ENCODE measurements at places on chromosomes 13 and 19. TPM values are rescaled to one million over a fixed set of nuclear protein-coding genes. Genes with fewer than 3 reads are reported as not detected.
A peak's percentile ranks its signal among the peaks of the same experiment; 100 is the strongest.

The FLT3LG gene
- 2.1 TPM for total RNA-seq

DNA sequence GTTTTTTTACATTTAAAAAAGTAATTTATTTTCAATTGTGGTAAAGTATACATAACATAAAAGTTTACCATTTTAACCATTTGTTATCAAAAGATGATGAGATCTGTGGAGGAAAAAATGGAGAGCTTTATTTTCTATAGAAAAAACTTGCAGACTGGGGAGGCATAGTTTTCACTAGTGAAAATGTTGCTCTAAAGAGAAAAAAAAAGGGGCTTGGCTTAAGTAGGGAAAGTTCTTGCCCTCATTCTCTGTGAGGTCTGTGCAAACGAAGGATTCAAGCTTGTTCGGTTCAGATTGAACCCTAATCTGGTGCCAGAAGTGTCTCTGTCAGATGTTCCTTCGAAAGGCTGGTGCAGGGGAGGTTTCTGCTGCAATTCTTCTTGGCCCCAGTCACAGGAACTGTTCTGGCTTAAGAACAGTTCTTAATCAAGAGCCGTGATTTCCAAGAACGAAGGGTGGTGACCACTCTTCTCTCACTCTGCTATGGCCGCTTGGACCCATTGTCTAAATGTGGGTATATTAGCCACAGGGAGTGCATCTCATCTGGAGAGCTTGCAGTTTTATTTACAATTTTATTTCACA lies 42.1 kb downstream of the PCCA start:
- no peaks in the 10 kb centered on the region for H3K36me3 ChIP-seq
- H3K27me3 ChIP-seq, result no peaks in the 10 kb centered on the region
- DNase-seq, result no peak
- peaks cover 16% of the 10 kb centered on the region for H3K4me1 ChIP-seq
- no peak overlapping the region for H3K4me3 ChIP-seq

The ZFR2 gene
- not detected for total RNA-seq

- DNase-seq, result no peak
- H3K4me1 ChIP-seq, result no peaks in the 10 kb centered on the region
- no peak overlapping the region for H3K27ac ChIP-seq
- peaks cover 2% of the 10 kb centered on the region for H3K36me3 ChIP-seq
- H3K4me3 ChIP-seq, result no peak overlapping the region
Observed at GRCh38 chr19:8486661-8487136, 15.7 kb downstream of the PRAM1 start.

GRCh38 chr19:38869836-38870607 lies 8.1 kb downstream of the RINL start:
- no peaks in the 10 kb centered on the region for H3K4me1 ChIP-seq
- no peaks in the 10 kb centered on the region for H3K36me3 ChIP-seq
- DNase-seq, result no peak
- no peak overlapping the region for H3K4me3 ChIP-seq

The STARD13 gene
- 12.9 TPM for total RNA-seq

The PRTN3 gene
- total RNA-seq, result not detected

GRCh38 chr13:40706439-40706838 lies 40.0 kb upstream of the FOXO1 start:
- H3K36me3 ChIP-seq, result no peaks in the 10 kb centered on the region
- no peak for DNase-seq

DNA sequence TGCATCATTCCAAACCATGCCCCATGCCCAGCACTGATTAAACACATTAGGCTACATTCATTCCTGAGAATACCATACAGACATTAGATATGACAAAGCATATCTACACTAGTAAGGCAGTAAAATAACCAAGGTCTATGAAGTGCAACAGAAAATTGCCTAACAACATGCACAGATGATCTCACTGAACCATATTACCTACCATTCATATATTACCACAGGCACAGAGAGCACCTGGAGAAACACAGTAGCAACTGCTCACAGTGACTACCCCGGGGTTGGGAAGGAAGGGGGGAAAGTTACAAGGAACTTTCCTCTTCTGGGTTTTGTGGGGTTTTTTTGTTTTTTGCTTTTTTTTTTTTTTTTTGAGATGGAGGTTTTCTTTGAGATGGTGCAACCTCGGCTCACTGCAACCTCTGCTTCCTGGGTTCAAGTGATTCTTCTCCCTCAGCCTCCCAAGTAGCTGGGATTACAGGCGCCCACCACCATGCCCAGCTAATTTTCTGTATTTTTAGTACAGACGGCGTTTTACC lies 669.6 kb downstream of the UQCRFS1 start:
- no peaks in the 10 kb centered on the region for H3K4me1 ChIP-seq
- DNase-seq, result no peak
- H3K27ac ChIP-seq, result no peak overlapping the region
- H3K27me3 ChIP-seq, result no peaks in the 10 kb centered on the region
- no peaks in the 10 kb centered on the region for H3K36me3 ChIP-seq

- DNase-seq, result peak; percentile 98
- peak overlapping the region; percentile 65 for H3K27ac ChIP-seq
- H3K27me3 ChIP-seq, result no peaks in the 10 kb centered on the region
Observed at GRCh38 chr19:45902651-45903625, 525 bp upstream of the MYPOP start.

- no peak for DNase-seq
- no peaks in the 10 kb centered on the region for H3K36me3 ChIP-seq
- H3K4me3 ChIP-seq, result no peak overlapping the region
- H3K4me1 ChIP-seq, result no peaks in the 10 kb centered on the region
Observed at GRCh38 chr19:51318687-51319648, 7.5 kb downstream of the IGLON5 start.

DNA sequence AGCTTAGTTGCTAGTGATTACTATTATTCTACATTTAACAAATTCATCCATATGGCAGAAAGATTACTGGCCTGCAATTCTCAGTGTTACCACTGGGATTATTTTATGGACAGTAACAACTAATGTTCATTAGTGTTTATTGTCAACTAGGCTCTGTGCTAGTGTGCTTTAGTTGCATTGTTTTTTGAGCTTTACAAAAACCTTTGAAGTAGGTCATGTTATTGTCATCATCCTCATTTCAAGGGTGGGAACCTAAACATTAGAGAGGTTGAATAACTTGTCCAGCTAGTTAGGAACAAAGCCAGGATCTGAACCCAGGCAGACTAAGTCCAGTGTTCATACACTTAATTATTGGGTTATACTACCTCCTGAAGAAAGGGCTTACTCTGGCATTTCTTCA lies 27.8 kb upstream of the TDRD3 start:
- H3K27me3 ChIP-seq, result no peaks in the 10 kb centered on the region
- H3K36me3 ChIP-seq, result no peaks in the 10 kb centered on the region
- H3K4me3 ChIP-seq, result no peak overlapping the region
- no peak overlapping the region for H3K27ac ChIP-seq

DNA sequence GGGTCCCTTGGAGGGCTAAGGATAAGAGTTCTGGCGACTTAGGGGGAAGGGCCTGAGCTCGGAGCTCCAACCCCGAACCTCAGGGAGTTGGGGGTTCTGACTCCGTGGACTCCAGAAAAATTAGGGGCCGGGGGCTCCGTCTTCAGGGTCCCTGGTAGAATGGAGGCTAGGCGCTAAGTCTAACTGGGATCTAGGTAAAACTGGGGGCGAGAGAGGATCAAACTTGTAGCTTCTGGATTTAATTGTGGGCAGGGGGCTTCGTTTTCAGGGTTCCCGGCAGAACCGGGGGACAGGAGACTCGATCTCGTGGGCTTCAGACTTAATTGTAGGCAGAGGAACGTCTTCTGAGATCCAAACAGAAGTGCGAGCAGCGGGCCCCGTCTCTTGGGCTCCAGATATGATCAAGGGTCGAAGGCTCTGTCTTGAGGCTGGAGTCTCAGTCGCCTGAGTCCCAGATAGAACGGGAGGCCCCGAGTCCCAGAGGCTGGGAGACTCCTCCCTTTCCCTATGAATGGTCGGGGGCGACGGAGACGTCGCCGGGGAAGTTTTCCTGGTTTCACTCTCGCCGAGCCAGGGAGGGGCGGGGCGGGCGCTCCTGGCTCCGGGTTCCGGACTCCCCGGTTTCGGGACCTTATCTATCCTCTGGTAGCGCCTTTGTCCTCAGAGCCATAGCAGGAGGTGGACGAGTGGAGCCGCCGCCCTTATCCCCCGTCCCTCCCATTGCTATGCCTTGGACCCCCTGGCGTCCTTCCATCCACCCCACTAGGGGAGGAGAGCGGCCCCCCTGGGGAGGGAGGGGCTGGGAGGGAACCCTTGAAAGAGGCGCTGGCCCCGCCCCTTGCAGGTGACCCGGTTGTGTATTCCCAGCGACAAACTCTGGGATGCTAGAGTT lies 1.3 kb downstream of the NECTIN2 start:
- peaks cover 35% of the 10 kb centered on the region for H3K4me1 ChIP-seq
- DNase-seq, result peak; percentile 92
- peak overlapping the region; percentile 98 for H3K27ac ChIP-seq
- peaks cover 4% of the 10 kb centered on the region for H3K36me3 ChIP-seq
- no peaks in the 10 kb centered on the region for H3K27me3 ChIP-seq

- peaks cover 1% of the 10 kb centered on the region for H3K36me3 ChIP-seq
- no peak overlapping the region for H3K4me3 ChIP-seq
- no peaks in the 10 kb centered on the region for H3K27me3 ChIP-seq
- no peak for DNase-seq
Observed at GRCh38 chr13:19674898-19675297, 41.4 kb downstream of the MPHOSPH8 start.

The FAM216B gene
- not detected for total RNA-seq
